Immature natural killer cell (primary cell): ENCODE measurements at places on chromosomes 6 and 20.

DNA sequence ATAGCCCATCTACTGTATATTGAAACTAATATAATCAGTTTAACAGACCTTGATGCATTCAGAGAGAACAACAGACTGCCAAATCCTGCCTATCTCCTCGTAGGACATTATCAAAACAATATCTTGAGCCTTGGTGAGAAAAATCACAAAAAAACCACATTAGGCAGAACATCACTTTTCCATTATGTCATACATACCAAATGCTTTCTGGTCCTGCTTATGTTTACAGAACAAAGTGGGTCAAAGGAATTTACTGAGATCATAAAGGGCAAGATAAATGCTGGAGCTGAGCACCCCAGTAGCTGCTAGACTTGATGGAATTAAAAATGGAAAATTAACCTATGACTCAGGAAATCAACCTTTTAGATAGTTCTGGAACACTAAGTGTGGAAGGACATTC lies 195.3 kb upstream of the KCNK16 start:
- no peak overlapping the region for H3K27ac ChIP-seq
- H3K4me1 ChIP-seq = no peaks in the 10 kb centered on the region
- H3K27me3 ChIP-seq = peaks cover 4% of the 10 kb centered on the region
- no peak overlapping the region for H3K4me3 ChIP-seq
- no peaks in the 10 kb centered on the region for H3K36me3 ChIP-seq
- DNase-seq = no peak

- peaks cover 20% of the 10 kb centered on the region for H3K27me3 ChIP-seq
- no peaks in the 10 kb centered on the region for H3K4me1 ChIP-seq
- no peak overlapping the region for H3K27ac ChIP-seq
Observed at GRCh38 chr6:7528565-7528964, 12.9 kb upstream of the DSP start.

GRCh38 chr20:61457725-61458124 lies 205.7 kb downstream of the CDH4 start:
- no peaks in the 10 kb centered on the region for H3K36me3 ChIP-seq
- no peak overlapping the region for H3K4me3 ChIP-seq
- no peak overlapping the region for H3K27ac ChIP-seq

- no peaks in the 10 kb centered on the region for H3K27me3 ChIP-seq
- H3K4me1 ChIP-seq = no peaks in the 10 kb centered on the region
- DNase-seq = no peak
- H3K36me3 ChIP-seq = no peaks in the 10 kb centered on the region
- H3K4me3 ChIP-seq = no peak overlapping the region
- no peak overlapping the region for H3K27ac ChIP-seq
Observed at GRCh38 chr6:48092550-48093217, 18.3 kb downstream of the PTCHD4 start.

DNA sequence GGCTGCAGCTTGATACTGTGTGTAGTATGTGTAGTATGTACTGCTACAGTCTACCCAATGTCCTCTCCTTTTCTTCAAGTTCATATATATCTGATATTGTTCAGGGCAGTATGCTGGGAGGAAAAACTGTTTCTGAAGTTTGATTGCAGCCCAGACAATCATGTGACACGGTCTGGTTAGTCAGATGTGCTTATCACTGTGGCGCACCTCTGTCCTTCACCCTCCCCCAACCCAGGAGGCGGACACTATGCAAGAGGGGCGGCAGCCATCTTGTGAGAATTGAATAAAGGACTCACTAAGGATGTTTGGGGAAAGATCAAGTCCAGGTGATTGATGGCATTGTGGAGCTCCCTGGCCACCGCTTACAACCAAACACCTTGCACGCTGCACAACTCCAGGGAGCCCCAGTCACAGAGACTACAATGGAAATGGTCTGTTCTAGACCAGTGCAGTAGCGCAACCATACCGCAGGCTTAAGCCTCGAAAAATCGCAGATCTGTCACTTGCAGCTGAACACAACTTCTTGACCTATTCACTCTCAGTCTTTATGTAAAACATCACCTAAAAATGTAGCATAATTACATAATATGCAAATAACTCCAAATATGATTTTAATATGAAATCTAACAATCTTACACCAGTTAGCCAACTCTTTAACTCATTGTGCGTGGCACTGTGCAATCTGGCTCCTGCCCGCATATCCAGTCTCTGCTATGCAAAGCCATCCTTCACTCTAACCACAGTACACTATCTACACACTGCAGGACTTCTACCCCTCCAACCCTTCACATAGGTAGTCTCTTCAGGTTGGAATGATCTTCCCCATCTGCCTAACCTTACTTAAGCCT lies 79.3 kb downstream of the VGLL2 start:
- H3K36me3 ChIP-seq = no peaks in the 10 kb centered on the region
- H3K27me3 ChIP-seq = no peaks in the 10 kb centered on the region
- H3K27ac ChIP-seq = no peak overlapping the region
- no peak overlapping the region for H3K4me3 ChIP-seq
- no peaks in the 10 kb centered on the region for H3K4me1 ChIP-seq
- DNase-seq = no peak

DNA sequence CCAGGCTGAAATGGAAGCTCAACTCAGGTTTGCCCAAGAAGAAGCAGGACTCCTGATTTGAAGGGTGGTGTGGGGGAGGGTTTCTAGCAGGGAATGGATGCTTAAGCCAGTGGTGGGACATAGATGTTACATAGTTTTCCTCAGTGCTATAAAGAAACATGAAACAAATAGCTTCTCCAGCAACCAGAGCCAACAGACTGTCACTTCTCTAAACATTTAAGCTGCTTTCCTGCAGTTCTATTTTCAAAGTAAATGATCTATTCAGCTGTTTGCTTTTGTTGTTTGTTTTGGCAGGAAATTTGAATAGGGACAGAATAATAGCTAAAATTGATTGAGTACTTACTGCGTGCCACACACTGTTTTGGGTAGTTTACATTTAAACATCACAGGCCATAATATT lies 169.0 kb downstream of the UST start:
- peaks cover 8% of the 10 kb centered on the region for H3K4me1 ChIP-seq
- no peaks in the 10 kb centered on the region for H3K27me3 ChIP-seq
- no peak overlapping the region for H3K27ac ChIP-seq
- peaks cover 5% of the 10 kb centered on the region for H3K36me3 ChIP-seq
- H3K4me3 ChIP-seq = no peak overlapping the region
- no peak for DNase-seq

- no peaks in the 10 kb centered on the region for H3K36me3 ChIP-seq
- no peak for DNase-seq
- no peak overlapping the region for H3K27ac ChIP-seq
- no peak overlapping the region for H3K4me3 ChIP-seq
- no peaks in the 10 kb centered on the region for H3K4me1 ChIP-seq
- H3K27me3 ChIP-seq = no peaks in the 10 kb centered on the region
Observed at GRCh38 chr6:41037107-41037900, 1.7 kb downstream of the UNC5CL start.

DNA sequence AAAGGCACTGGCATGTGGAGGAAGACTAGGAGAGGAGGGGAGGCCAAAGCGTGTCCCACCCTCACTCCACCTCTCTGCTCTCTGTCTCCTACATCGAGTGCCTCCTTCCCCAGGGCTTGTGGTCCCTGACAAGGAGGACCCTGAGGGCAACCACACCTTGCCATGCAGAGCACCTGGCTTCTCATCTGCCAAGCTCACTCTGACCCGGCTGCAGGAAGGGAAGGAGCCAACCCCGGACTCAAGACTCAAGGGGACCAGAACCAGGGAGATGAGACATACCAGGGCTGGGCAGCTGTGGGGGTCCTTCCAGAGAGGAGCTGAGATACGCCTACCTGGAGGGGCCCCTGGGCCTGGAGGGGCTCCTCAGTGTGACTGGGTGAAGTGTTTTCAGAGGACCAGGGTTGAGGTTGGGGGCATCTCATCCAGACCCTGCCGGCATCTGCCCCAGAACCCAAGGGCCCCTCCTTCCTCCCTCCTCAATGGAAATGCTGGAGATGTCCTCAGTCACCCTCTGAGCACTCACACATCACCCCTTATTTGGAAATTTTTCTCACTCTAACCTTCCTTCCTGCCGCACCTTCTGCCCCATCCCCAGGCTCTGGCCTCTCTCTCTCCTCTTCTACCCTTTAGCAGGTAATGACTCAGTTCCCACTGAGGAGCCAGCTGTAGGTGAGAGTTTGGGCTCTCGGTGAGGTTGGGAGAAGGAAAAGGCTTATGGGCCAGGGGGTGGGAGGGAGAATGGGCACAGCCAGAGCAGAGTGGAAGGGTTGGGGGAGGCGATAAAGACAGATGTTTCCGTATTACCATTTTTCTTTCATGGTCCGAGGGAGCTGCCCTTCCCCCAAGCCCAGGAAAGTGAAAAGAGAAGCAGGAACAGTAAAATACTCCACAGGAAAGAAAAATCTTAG lies 32.0 kb upstream of the POU5F1 start:
- H3K4me3 ChIP-seq = peak overlapping the region; percentile 46
- peaks cover 5% of the 10 kb centered on the region for H3K27me3 ChIP-seq
- H3K36me3 ChIP-seq = no peaks in the 10 kb centered on the region
- peaks cover 69% of the 10 kb centered on the region for H3K4me1 ChIP-seq

GRCh38 chr6:145044641-145045246 lies 690.6 kb downstream of the EPM2A start:
- DNase-seq = no peak
- H3K4me1 ChIP-seq = no peaks in the 10 kb centered on the region
- no peak overlapping the region for H3K27ac ChIP-seq

DNA sequence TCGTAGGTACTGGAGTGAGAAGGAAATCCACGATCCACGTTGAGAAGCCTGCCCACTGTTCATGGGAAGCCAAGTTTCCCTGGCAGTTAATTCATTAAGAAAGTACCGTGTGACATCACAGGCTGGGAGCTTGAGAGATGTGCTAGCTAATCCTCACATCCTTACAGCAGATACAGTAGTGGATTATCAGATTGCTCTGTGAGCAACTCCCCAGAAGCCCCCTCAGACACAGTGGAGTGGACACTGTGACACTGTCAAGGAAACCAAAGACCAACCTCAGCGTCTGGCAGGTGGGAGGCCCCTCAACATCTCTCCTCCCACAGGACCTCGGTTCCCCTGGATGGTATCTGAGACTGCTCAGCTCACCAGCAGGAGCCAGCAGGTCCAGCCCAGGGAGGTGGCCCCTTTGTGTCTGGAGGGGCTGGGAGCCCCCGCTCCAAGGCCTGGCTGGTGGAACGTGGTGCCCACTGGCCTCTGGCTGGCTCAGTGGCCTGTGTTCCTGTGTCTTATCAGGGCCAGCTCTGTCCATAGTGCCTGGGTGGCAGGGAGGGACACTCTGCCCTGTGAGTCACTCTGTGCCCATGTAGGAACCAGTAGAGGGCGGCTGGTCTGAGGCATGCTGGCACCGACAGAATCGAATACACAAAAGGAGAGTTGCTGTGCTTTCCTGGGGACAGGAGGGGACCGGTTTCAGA lies 7.2 kb downstream of the PYGB start:
- no peak overlapping the region for H3K4me3 ChIP-seq
- peaks cover 6% of the 10 kb centered on the region for H3K36me3 ChIP-seq
- H3K4me1 ChIP-seq = peaks cover 34% of the 10 kb centered on the region
- H3K27me3 ChIP-seq = no peaks in the 10 kb centered on the region

DNA sequence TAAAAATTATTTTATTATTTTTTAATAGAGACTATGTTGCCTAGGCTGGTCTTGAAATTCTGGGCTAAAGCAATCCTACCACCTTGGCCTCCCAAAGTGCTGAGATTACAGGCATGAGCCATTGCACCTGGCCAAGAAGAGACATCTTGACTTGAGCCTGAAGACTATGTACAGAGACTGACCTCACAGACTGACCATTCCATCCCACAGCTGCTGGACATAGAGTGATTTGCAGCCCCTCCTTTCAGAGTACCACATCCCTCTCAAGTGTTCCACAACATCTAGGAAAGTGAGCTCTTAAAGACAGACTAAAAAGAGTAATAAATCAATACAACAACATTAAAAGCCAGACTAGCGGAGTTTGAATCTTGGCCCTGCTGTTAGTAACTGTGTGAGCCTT lies 39.0 kb downstream of the RNF8 start:
- no peak overlapping the region for H3K27ac ChIP-seq
- H3K36me3 ChIP-seq = no peaks in the 10 kb centered on the region
- no peak for DNase-seq
- no peak overlapping the region for H3K4me3 ChIP-seq
- peaks cover 2% of the 10 kb centered on the region for H3K27me3 ChIP-seq
- H3K4me1 ChIP-seq = peaks cover 3% of the 10 kb centered on the region

GRCh38 chr6:51432481-51432880 lies 613.8 kb downstream of the TFAP2B start:
- H3K27ac ChIP-seq = no peak overlapping the region
- no peaks in the 10 kb centered on the region for H3K4me1 ChIP-seq
- H3K36me3 ChIP-seq = no peaks in the 10 kb centered on the region
- no peak overlapping the region for H3K4me3 ChIP-seq
- no peak for DNase-seq

GRCh38 chr6:53244399-53244931 lies 95.8 kb upstream of the GCM1 start:
- peaks cover 17% of the 10 kb centered on the region for H3K4me1 ChIP-seq
- H3K4me3 ChIP-seq = no peak overlapping the region
- peaks cover 13% of the 10 kb centered on the region for H3K36me3 ChIP-seq
- no peak for DNase-seq
- no peaks in the 10 kb centered on the region for H3K27me3 ChIP-seq

DNA sequence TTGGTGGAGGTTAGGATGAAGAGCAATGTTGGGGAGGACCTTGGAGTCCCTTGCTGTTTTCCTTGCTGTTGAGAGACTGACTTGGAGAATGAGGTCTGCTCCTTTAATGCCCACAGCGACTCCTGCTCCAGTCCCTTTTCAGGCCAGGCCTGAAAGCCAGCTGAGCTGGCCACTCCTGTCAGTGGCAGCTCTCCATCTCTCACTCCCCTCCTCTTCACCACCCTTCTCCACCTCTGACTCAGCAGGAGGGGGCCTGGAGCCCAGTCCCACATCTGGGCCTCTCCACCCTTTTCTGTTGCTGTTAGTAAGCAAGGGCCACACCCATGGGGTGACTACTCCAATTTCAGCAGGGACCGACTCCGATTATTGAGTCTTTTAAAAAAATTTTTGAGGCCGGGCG lies 2.2 kb downstream of the SNX21 start:
- peaks cover 9% of the 10 kb centered on the region for H3K4me1 ChIP-seq
- H3K27ac ChIP-seq = no peak overlapping the region
- no peaks in the 10 kb centered on the region for H3K36me3 ChIP-seq
- H3K27me3 ChIP-seq = no peaks in the 10 kb centered on the region

- no peak overlapping the region for H3K27ac ChIP-seq
- no peak overlapping the region for H3K4me3 ChIP-seq
- peaks cover 40% of the 10 kb centered on the region for H3K4me1 ChIP-seq
- DNase-seq = no peak
- no peaks in the 10 kb centered on the region for H3K36me3 ChIP-seq
Observed at GRCh38 chr20:34806255-34806654, 19.2 kb downstream of the NCOA6 start.

DNA sequence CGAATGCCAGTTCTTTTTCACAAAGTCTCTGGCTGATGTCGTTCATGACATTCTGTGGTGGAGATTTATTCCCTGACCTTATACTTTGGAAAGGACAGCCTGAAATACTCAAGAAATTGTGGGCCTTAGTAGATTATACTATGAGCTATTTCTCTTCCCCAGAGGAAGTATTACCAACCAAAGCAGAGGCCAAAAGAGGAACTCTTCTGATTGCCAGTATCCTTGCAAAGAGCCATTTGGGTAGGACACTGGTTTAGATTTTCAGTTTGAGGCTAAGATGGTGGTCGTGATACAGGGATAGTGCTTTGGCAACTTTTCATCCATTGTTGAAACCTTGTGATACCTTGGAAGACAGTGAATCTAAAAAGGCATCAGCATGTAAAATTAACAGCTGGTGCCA lies 327.3 kb downstream of the HACE1 start:
- H3K36me3 ChIP-seq = no peaks in the 10 kb centered on the region
- H3K4me1 ChIP-seq = no peaks in the 10 kb centered on the region
